LNCaP clone FGC (cell line): ENCODE measurements at places on chromosomes 1 and 21.

GRCh38 chr1:228272331-228272791, 64.5 kb downstream of the OBSCN start:
- DNase-seq: no peak

DNA sequence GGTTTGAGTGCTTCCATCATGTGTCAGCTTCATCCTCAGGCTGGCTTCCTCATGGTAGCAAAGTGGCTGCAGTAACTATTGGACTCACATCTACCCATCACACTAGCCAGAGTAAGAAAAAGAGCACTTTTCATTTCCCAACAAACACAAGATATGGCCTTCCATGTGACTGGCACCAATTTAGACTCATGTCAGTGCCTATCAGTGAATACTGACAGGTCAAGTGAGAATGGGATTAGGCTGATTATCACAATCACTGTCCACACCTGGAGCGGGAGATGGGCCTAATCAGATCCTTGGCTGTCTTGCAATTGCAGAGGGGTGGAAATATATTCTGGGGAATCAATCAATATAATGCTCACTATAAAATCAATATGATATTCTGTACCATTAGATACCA, 2.9 kb upstream of the RABGAP1L start:
- no peak for DNase-seq

GRCh38 chr1:88777604-88778149, 93.6 kb downstream of the PKN2 start:
- DNase-seq: no peak

DNA sequence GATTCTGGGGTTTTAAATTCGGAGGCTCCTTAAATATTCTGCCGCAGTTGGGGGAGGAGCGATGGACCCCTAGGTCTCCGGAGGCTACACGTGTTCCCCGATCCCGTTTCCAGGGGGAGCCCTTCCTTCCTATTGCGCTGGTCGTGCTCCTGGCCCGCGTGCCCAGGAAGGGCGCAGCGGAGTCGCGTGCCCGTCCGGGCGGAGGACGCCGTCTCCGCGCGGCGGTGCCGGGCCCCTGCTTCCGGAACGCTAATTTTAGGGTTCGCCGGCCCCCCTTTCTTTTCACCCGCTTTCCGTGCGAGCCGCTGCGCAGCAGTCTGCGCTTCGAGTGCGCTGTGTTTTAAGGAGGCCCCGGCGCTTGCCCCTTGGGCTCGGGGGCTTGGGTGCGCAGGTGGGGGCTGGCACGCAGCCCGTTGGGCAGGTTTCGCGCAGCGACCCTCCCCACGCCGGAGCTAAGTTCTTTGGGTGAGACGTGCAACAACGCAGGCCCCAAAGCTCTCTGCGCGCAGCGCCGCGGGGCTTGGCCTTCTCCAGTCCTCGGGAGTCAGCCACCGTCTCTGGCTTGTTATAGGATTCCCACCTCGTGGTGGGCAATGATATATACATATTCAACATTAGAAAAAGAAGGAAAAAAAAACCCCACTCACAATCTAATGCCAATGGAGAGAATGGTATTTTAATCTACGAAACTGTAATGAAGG, 43.5 kb upstream of the DNAJC6 start:
- DNase-seq: no peak

DNA sequence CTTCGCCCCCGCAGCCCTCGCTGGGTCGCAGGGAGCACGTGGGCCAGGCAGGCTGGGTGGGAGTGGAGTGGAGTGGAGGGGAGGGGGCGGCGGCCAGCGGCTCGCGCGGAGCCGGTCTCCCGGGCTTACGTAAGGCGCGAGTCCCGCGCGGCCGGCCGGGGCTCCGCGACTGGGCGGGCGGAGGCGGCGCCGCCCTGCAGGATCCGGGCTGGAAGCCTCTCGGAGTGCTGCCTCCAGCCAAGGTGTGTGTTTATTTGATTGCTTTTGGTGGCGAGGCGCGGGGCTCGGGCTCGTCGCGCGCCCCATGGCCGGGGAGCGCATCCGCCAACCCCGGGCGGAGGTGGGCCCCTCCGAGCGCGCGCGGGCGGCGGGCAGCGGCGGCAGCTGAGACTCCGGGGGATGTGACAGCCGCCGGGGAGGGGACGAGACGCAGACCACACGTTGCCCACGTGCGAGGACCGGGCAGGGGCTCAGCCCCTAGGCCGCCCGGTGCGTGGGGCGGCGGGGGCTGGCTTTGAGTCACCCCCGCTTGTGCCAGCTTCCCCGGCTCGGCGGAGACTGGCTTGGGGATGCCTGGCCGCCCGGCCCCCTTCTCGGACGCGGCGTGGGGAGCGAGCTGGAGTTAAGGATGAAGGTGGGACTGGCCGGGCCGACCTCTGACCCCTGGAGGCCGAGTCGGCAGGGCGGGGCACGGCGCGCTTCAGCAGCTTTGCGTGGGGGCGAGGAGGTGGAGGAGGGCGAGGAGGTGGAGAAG, 402 bp upstream of the AK4 start:
- DNase-seq: no peak

- DNase-seq: no peak
These were observed 154.1 kb downstream of the TGFBR3 start for GRCh38 chr1:91731815-91732214.

- DNase-seq: no peak
These were observed 49.4 kb upstream of the DESI2 start for GRCh38 chr1:244603498-244603897.

- DNase-seq: no peak
These were observed 270.7 kb upstream of the C1orf174 start for GRCh38 chr1:4170548-4171340.

DNA sequence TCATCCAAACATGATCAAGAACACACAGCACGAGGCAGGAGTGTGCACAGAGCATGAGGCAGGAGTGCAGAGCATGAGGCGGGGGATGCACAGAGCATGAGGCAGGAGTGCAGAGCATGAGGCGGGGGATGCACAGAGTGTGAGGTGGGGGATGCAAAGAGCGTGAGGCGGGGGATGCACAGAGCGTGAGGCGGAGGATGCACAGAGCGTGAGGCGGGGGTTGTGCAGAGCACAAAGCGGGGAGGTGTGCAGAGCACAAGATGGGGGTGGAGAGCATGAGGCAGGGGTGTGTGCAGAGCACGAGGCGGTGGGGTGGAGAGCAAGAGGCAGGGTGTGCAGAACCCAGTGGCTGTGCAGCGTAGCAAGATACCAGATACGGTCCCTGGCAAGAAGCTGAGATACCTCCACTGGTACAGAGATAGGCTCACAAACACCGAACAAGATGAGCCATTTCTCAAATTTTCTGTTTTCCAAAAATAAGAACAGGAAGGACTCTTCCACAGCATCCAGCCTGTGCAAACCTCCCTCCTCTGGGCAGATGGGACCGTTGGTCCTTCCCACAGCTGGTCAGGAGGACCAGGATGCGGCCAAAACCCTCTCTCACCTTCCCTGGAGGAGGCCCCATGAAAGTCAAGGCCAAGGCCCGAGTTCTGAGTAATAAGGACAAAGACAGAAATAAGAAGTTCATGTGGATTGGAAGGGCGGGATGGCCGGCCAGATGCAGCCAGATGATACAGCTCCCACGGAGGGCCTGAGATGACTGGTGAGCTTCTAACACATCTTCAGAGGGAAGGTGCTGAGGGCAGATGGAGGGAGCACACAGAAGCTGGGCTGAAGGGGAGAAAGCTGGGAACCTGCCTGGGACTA, 12.0 kb downstream of the SPATC1L start:
- no peak for DNase-seq

- peak; percentile 22 for DNase-seq
These were observed 61.4 kb upstream of the KIRREL1 start for GRCh38 chr1:157932069-157932468.

DNA sequence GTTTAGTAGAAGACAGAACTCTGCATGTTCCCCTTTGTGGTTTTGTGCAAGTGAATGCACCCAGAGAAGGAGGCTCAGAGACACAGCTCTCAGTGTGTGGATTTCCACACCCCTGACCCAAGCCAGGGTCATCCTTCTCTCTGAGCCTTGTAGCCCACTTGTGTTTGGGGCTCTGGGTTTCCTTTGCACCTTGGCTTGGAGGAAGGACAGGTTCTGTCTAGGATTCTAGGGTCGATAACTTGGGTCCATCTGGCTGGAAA, 27.2 kb downstream of the MYOG start:
- DNase-seq: no peak

DNA sequence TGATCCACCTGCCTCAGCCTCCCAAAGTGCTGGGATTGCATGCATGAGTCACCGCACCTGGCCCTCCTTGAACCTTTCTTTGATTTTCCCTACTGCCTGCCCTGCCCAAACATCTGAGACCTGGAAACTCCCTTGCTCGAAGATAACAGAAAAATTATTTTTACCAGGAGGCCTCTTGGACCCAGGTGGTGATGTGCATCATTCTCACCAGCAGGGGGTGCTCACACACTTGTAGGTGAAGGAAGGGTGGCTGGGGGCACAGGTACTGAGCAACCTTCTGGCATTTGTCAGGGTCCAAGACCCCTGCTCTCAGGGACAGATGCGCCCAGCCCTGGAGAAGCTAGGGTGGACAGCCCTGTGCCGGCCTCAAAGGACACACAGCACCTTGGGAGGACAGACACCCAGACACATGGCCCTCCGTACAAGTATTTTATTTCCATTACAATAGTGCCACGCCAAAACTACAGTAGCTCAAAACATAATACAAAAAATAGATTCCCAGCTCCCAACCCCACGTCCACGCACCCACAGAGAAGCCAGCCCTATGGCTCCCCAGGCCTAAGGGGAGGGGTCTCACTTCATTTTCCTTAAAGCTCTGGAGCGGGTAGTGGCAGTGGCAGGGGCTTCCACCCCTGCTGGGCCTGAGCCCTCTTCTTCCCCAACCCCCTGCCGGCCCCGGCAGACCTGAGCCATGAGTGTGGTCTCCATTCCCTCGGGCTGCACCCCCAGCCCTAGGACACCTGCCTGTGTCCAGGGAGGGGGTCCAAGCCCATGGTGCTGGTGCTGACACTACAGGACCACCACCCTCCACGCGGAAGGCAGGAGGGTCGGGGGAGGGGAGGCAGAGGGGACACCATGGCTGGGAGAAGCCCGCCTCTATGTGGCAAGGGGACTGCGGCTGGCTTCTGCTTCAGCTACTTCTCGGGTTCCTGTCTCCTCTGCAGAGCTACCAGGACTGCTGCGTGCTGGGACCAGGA, 40.4 kb upstream of the EIF4G3 start:
- DNase-seq: peak; percentile 2

GRCh38 chr1:18197299-18197698, 89.7 kb downstream of the IGSF21 start:
- DNase-seq: no peak

- no peak for DNase-seq
These were observed 407.0 kb downstream of the PTPRU start for GRCh38 chr1:29643281-29643680.

- no peak for DNase-seq
These were observed 76.5 kb upstream of the USH2A start for GRCh38 chr1:216499581-216500272.

- DNase-seq: no peak
These were observed 287.4 kb upstream of the LYPLAL1 start for GRCh38 chr1:218886101-218886871.

DNA sequence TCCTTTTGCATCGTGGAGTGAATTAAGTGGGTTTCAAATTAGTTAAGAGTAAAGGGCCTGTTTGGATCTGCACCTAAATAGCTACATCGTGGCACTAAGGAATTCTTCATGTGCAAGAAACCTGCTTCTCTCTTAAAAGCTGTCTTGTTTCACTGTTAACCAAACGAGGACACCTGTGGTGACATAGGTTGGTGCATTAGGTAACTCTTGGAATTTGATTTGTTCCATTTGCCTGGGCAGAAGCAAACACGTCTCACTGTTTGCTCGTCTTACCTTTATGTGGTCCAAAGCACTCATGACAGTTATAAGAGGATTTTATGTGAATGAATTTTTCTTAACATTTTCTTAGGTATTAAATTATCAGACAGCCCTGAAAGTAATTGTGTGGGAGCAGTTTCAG, 60.9 kb downstream of the PRDM2 start:
- DNase-seq: peak; percentile 85

DNA sequence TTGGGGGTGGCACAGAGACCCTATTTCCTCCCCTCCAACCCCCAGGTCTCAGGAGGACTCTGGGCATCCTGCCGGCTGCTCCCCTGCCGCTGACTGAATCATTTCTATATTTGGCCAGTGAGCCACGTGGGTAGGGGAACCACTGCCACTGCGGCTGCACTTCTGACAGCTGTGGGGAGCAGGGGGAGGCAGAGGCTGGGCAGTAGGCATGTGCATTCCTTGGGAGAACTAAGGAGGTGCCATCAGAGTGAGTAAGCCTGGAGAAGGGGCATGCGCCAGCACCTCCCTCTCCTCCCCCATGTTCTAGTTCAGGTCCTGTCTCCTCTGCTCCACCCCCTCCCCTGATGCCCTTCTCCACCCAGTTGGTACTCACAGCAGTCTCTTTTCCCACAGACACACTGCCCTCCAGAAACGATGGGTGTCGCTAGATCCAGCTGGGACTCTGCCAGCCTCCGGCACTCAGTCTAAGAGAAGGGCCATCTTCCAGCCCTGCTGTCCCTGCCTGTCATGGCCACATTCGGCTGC, 12.0 kb downstream of the PPFIA4 start:
- no peak for DNase-seq

DNA sequence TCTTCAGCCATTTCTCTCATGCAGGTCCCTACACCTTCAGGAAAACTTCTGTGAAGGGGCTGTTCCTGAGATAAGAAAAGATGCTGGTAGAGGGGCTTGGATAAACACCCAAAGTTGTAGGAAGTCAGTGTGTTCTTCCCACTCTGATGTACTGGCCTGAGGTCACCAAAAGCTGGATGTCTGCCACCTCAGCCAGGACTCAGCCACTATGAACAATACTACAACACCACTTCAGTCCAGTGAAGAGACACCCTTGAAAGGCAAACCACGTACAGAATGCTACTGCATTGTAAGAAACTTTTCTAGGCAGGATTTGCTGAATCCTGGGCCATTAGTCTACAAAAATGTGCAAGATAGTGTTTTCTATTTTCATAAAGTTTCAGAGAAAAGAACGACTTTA, 2.4 kb downstream of the PTPN14 start:
- no peak for DNase-seq

DNA sequence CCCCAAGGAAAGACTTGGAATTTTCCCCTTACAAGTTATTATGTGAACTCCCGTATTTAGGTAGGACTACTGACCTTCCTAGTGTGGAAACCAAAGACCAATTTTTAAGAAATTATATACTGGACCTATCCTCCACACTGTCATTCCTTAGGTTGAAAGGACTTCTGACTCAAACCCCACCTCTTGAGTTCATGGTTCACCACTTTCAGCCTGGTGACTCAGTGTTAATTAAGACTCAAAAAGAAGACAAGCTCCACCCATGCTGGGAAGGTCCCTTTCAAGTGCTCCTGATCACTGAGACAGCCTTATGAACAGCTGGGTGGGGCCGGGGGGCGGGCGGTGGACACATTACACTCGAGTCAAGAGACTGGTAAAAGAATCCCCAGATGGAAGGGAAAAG, 113.2 kb downstream of the LRRC53 start:
- DNase-seq: no peak

GRCh38 chr1:231422798-231423309, 767 bp upstream of the EGLN1 start:
- no peak for DNase-seq

- DNase-seq: no peak
These were observed 898 bp downstream of the C1orf174 start for GRCh38 chr1:3898994-3899753.

DNA sequence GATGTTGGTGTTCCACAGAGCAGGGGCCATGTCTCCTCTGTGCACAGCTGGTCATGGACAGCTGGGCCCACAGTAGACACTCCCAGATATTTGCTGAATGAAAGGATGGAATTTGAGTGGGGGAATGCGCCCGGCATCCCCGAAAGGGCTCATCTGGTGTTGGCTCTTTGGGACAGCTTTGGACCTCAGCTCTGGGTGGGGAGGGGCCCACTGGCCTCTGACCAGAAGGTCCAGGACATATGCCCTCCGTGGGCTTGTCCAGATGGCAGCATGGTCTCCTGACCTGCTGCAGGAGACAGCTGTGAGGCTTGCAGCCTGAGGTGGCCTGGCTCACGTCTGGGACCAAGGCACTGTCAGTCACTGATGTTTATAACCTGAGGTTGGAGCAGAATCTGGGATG, 160.4 kb upstream of the AJAP1 start:
- DNase-seq: no peak
